ENCODE measurements at places on chromosomes 5 and 9. TPM values are rescaled to one million over a fixed set of nuclear protein-coding genes. Genes with fewer than 3 reads are reported as not detected.

The KCNN2 gene
- total RNA-seq = 0.24 TPM

The PPP1R26 gene
- 8.0 TPM for total RNA-seq

The CDKN2B gene
- 8.2 TPM for total RNA-seq

The LECT2 gene
- not detected for total RNA-seq

The ELAVL2 gene
- total RNA-seq = not detected

The LCN12 gene
- 0.88 TPM for total RNA-seq

The SGCD gene
- total RNA-seq = 31.2 TPM

The SH3RF2 gene
- total RNA-seq = 2.1 TPM

The GRIN3A gene
- 0.14 TPM for total RNA-seq

The CAVIN4 gene
- 0.51 TPM for total RNA-seq

The SETX gene
- total RNA-seq = 45.2 TPM

The RLN2 gene
- not detected for total RNA-seq

The SHC3 gene
- total RNA-seq = 6.4 TPM

The OR1L8 gene
- not detected for total RNA-seq

The NR2F1-AS1 gene
- 19.7 TPM for total RNA-seq

Measured in posterior vena cava (tissue), 2 donors.